ENCODE measurements at places on chromosomes 4 and X.

- no peak for DNase-seq
These were observed 184.8 kb downstream of the FBXW7 start for GRCh38 chr4:152351080-152351479.

GRCh38 chr4:16048619-16049419 is 35.0 kb downstream of the PROM1 start:
- no peak for DNase-seq

DNA sequence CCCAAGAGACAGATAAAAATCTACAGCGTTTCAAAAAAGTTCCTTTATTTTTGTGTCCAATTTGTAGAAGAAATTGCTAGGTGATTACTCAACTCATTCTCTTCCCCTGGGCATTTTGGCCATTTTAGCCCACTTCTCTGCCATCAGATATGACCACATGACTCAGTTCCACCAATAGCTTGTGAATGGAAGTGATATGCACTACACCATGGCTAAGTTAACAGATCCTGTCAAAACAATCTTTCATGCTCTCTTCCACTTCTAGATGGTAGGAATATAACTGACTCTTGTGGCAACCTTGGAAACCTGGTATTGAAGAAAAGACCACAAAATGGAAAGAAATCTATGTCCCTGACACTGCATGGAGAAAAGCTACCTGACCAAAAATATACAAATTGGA is 26.2 kb upstream of the FREM3 start:
- no peak for DNase-seq

DNA sequence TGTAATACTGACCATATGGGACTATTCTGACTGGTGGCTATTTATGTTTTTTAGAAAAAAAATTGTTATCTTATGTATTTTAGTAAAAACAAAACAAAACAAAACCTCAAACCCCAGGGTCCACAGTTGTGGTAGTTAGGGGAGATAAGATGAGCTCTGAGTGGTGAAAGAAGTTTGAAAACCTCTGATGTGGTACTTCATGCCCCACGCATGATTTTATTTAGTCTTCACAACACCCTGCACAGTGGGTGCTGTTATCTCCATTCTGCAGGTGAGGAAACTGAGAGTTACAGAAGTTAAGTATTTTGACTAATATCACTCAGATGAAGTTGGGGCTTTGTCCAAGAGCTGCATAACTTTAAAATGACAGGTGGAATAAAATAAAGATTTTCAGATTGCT is 230.6 kb upstream of the TRPC5 start:
- DNase-seq: no peak

DNA sequence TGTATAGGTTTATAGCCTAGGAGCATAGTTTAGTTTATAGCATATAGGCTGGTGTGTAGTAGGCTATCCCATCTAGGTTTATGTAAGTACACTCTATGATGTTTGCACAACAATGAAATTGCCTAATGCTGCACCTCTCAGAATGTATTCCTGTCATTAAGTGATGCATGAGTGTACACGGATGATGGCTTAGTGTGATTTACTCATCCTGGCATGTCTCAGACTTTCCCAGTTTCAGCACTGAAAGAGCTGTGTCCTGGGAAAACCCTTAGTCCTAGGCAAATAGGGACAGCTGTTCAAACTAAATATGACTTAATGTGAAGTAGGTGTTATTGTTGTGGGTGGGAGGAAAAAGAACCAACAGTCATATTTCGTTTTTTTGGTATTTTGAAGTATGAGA is 264.9 kb upstream of the MAGEB18 start:
- no peak for DNase-seq

DNA sequence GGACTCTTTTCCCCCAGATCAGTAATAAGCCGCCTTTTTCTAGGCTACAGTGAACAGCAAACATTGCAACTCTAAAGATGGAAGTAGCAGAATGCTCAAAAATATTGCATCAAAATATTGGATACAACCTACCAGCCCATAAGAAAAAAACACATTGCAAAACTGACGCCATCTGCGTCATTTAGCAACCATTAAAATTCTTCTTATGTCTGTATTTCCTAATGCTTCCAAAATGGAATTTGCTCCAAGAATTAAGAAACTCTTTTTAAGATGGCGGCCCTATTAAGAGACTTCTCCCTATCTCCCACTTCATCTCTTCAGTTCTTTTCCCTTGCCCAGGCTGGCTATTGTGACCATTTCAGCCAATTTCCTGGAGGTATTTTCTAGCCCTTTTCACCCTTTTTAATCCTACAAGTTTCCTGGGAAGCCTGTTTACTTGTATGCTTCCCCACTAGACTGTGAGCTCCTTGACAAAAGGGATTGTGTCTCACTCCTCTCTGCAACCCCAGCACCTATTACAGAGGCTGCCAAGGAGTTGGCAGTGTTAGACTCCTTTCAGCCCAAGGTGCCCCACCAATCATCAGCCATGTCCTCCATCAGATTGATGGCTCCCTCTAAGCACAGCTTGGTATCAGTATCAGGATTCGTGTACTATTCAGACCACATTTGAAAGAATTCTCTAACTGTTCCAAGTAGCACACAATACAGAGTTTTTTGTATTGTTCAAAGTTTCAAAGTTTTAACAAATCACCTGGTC is 4.4 kb downstream of the GPC3 start:
- DNase-seq: no peak

- DNase-seq: peak; percentile 70
These were observed at the start of gene FRMPD3 for GRCh38 chrX:107448998-107449835. TSS of gene FRMPD3 (plus strand) at chrX:107449652. CDS start at chrX:107526589, 76,937 bp downstream.

- DNase-seq: no peak
These were observed 183.4 kb upstream of the ATOH1 start for GRCh38 chr4:93645120-93645519.

DNA sequence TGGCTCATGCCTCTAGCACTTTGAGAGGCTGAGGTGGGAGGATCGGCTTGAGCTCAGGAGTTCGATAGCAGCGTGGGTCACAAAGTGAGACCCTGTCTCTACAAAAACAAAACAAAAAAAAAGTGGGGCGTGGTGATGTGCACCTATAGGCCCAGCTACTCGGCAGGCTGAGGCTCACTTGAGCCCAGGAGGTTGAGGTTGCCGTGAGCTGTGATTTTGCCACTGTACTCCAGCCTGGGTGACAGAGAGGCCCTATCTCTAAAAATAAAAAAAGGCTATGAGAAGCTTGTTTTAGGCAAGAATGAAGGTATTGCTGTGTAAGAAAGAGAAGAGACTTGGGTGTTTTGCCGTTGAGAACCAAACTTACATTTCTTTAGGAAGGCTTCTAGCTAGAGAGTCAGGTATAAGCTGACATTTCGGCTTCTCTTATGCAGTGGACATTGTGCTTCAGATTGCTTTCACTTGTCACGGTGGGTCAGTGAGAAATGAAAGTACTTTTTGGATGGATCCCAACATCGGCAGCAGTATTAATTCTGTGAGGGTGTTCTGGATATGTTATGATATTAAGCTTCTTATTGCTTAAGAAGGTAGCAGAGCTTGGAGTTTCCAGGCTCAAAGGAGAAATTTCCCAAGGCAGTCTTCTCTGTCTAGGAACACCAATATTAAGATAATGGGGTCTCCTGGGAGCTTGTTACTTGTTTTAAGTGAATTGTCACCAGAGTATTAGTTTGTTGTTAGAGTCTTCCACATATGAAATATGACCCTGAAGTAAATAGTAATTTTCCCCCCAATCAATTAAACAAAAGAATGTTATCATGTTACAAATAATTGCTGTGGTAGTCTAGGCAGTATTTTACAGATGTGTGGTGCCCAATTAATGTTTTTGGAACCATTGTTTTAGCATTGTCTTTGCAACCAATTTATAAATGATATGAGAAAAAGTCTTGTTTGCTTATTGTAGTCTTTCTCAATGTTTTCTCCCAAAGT is 17.6 kb downstream of the TMEM131L start:
- no peak for DNase-seq

DNA sequence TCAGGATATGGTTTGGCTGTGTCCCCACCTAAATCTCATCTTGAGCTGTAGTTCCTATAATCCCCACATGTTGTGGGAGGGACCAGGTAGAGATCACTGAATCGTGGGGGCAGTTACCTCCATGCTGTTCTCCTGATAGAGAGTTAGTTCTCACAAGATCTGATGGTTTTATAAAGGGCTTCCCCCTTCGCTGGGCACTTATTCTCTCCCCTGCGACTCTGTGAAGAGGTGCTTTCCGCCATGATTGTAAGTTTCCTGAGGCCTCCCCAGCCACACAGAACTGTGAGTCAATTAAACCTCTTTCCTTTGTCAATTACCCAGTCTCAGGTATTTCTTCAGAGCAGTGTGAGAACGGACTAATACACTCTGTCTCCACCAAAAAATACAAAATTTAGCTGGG is 291.9 kb downstream of the BCOR start:
- no peak for DNase-seq

- DNase-seq: no peak
These were observed 74.0 kb upstream of the INTU start for GRCh38 chr4:127558489-127559407.

DNA sequence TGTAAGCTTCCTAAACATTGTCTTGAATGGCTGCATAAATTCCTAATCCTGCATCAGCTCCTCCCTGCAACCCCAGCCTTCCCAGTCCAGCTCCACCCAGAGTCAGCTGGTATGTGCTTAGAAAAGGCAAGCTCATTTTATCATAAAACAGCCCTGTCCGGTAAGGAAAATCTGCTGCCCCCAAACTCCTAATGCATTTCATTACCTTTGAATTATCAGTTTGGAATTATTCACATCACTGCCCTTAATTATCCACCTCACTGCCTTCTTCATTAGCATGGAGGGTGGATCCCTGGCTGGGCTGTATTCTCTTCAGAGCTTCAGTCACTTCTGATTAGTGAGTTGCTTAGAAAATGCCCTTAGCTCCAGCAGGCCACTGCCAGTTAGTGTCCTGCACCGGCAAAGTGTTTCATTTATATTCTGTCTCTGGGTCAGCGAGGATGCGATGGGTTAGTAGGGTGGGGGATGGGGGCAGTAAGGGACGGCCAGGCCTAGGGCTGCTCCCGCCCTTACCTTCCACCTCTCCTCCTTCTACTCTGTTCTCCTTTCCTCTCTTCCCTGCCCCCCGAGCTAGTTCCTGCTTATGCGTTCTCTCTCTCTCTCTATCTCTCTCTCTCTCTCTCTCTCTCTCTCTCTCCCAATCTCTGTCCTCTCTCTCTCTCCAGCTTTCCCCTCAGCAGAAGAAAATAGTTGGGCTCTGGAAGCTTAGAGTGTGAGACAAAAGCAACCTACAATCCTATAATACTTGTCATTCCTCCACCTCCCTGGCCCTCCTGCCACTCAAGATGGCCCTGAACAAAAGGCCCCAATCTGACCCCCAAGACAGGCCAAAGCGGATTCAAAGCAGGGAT is 174.8 kb upstream of the KLF3 start:
- peak; percentile 7 for DNase-seq

- DNase-seq: no peak
These were observed 294.8 kb downstream of the ASMT start for GRCh38 chrX:1909419-1910206.

DNA sequence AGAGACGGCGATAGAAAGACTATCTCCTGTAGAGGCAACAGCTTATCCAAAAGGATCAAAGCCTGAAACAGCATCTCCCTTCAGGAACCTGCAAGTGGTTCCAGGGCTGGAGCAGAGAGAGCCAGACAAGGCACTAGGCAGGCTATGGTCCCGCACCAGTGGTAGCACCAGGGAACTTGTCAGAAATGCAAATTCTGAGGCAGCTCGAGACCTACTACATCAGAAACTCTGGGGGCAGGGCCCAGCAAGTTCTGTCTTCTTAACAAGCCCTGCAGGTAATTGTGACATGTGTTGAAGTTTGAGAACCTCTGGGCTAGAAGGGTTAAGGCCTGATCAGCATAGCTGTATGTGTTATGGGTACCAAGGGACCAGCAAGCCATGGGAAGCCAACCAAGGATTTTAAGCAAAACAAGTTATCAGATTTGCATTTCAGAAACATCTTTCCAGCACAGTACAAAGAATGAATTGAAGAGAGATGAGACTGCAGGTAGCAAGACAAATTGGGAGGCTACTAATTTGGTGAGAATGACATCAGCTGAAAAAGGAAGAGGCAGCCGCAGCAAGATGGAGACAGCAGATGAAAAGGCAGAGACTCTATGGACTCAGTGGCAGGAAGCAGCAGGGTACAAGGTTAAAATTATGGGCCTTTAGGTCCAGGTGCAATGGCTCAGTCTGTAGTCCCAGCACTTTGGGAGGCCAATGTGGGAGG is 139.7 kb downstream of the TSPAN5 start:
- DNase-seq: no peak

DNA sequence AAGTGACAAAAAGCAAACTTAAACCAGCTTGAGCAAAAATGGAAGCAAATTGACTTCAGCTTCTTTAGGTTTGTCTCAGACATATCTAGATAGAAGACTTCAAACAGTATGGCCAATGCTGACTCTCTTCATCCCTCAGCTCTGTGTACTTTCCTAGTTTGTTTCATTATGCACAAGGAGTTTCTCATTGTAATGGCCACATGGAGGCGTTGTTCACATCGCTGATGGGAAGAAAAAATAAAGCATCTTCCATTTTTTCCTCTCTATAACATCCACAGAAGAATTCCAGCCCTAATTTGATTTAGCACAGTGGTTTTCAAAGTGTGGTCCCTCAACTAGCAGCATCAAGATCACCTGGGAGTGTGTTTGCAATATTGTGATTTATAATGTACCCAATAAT is 397.5 kb upstream of the PRKX start:
- no peak for DNase-seq

DNA sequence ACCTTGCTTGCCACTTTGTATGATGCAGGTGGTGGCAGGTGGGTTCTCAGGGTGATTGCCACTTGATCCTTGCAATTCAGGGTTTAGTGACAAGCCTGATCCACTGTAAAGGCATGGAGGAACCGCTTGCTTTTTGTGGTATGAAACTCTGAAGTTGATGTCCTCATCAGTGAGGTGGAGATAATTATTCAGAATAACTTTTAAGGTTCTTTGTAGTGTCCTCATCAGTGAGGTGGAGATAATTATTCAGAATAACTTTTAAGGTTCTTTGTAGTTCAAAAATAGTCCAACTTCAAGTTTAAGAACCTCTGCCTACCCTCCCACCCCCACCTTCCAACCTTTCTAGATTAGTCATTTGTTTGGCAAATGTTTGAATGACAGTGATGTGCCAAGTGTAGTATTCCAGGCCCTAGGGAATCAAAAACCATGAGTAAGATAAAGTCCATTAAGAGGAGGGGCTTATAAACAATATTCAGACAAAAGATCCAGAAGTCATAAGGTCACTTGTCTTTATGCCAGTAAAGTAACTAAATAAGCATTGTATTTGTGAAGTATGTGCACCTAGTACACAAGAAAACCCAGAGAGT is 51.2 kb downstream of the DCUN1D4 start:
- no peak for DNase-seq

DNA sequence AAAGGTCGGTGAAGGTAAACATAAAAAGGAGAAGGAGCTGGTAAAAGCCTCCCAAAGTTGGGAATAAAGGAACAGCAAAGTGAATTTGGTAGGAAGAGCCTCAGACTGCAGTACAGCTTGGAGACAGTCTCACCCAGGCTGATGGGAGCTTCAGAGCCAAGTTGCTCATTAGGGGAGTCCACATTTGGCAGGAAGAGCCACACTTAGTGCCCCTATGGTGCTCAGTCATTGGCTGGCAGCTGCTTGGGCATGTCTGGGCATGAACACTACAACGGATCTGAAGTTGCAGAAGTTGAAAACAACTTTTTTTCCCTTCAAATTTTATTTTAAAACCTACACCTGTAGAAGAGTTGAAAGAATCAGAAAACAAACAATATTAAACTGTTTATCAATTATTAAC is 2497.3 kb downstream of the ARAP2 start:
- DNase-seq: peak; percentile 7
